ENCODE measurements at places on chromosomes 3 and 15.

- no peak for DNase-seq
These were observed 37.4 kb upstream of the PCSK6 start for GRCh38 chr15:101526890-101527289.

DNA sequence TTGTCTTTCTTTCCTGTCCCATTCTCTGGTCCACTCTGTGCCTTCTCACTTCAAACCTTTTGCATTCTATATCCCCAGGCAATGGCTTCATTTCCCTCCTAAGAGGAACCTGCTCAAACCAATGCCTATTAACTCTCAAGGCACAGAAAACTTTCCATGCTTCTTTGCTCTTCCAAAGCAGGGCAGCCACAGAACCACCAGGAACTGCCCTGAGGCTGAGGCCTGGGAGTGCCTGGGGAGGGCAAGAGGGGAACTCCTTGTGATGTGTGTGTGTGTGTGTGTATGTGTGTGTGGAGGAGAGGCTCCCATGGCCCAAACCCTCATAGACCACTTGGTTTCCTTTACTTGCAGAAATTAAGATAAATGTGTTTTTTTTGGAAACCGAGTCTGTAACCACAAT, 14.1 kb upstream of the PGPEP1L start:
- no peak for DNase-seq

- DNase-seq, result no peak
These were observed 50.3 kb upstream of the ATG7 start for GRCh38 chr3:11221818-11222415.

GRCh38 chr3:50568947-50569749, at the start of gene HEMK1:
Gene HEMK1 (plus strand): TSS chr3:50569522. CDS start chr3:50571105, 1,583 bp downstream.
- DNase-seq, result peak; percentile 96

GRCh38 chr15:74396445-74397238, 29.2 kb upstream of the CYP11A1 start:
- no peak for DNase-seq

- no peak for DNase-seq
These were observed 101.4 kb downstream of the FNDC3B start for GRCh38 chr3:172140499-172141391.

DNA sequence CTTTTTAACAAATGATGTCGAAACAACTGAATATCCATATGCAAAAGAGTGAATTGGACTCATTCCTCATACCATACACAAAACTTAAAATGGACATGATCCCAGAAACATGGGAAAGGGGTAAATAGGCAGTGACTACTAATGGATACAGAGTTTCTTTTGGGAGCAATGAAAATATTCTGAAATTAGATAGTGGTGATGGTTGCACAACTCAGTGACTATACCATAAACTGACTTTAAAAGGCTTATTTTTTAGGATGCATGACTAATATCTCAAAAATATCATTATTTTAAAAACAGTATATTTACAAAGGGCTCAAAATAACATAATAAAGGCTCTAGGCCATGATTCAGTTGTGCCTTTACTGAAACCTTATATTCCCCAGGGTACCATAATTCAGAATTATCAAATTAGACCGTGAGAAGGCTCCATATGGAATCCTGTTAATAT, 16.3 kb upstream of the ATP13A3 start:
- no peak for DNase-seq

DNA sequence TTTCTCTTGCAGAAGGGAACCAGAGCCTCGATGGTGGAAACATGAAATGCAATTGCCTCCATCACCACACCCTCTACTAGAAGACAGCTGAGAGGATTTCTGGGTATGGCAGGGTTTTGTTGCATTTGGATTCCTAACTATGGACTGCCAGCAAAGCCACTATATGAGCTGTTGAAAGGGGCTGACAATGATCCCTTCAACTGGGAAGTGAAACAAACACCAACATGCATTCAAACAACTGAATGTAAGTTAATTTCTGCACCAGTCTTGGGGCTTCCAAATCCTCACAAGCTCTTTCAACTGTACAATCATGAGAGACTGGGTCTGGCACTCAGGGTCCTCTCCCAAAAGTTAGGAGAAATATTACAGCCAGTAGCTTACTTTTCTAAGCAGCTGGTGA, 116.7 kb upstream of the PLCL2 start:
- no peak for DNase-seq

DNA sequence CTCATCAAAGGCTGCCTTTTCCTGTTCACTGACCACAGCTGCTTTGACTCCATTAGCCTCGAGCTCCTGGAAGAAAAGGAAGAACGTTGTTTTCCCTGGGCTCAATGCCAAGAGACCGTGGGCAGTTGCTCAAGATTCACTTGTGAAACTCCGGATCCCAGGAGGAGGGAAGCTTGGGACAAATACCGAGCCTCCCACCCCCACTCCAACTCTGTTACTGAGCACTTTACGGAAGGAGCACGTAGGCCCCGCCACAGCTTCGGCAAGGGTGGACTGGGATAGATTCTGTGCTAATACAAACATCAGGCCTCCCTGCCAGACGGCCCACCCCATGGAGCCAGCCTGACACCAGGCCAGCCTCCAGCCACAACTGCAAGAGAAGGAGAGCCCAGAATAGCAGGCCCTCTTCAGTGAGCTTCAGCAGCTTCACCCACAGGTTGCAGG, 10.8 kb upstream of the FANCD2 start:
- no peak for DNase-seq

DNA sequence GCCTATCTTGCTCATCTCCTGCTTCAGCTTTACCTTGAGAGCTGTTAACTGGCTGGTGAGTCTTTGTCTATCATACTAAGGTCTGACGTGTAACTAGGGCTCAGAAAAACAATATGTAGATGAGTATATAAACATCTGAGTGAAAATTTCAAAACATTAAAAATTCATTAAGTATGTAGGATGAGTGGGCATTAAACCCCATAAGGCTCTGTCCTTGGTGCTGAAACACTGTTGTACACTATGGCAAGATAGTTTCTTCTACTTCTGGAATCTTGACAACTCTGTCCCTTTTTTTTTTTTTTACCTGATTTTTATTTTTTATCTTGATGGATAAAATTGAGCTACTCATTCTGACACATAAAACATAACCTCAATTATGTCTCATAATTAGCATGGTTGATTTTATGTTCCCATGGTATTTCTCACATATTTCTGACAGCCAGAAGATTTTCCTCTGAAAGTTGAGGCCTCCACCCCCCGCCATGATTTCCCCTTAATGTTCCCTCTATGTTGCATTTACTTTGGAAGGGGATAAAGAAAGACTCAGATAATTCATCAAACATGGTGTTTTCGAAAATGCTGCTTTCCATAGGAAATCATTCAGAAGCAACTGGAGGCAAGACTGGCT, 54.3 kb downstream of the DGKG start:
- no peak for DNase-seq

- DNase-seq, result no peak
These were observed 133.6 kb downstream of the CD47 start for GRCh38 chr3:107956991-107957900.

- DNase-seq, result no peak
These were observed 246.0 kb downstream of the WNT5A start for GRCh38 chr3:55241098-55241497.

DNA sequence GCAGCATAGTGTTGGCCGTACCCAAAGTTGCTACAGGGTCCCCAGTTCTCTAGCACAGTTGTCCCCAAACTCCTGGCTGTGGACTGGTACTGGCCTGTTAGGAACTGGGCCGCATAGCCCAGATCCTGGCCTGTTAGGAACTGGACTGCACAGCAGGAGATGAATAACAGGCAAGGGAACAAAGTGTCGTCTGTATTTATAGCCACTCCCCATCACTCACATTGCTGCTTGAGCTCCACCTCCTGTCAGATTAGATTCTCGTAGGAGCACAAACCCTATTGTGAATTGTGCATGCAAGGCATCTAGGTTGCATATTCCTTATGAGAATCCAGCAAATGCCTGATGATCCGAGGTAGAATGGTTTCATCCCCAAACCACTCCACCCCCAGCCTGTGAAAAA, 604.0 kb upstream of the LMCD1 start:
- no peak for DNase-seq

DNA sequence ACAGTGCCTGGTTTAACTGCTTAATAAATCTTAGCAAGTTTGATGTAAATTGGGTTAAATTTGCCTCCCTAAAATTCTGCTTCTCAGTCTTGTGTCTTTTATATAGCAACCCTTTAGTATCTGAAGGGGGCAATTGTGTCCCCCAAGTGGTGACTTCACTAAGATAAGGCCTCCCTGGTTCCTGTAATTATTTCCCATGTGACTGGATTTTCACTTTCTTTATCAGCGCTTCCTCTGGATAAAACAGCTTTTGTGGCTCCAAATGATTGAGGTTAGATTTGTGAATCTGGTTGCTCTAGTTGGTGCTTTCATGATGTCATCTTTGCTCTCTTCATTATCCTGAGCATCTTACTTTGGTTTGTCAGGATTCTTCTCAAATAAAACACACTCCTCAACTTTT, 334.3 kb upstream of the CTDSPL start:
- no peak for DNase-seq

DNA sequence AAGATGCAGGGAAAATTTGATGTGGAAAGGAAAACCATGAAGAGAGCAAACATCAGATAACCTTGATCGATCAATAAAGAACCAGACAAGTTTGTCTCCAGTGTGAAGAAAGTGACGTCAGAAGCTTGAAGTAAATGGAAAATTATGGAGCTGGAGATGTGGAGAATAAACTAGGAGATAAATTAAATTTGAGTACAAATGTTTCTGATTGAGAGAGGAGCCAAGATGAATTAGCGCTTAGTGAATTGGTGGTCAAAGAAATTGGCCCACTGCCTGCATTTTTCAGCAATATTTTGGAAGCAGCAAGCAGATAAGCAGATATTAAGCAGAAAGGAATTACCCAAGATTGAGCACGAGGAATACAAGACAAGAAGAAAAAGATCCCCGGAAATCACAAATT, 567.3 kb upstream of the ZNF385D start:
- DNase-seq, result no peak

- DNase-seq, result no peak
These were observed 3.7 kb upstream of the ZNF609 start for GRCh38 chr15:64456634-64457108.

DNA sequence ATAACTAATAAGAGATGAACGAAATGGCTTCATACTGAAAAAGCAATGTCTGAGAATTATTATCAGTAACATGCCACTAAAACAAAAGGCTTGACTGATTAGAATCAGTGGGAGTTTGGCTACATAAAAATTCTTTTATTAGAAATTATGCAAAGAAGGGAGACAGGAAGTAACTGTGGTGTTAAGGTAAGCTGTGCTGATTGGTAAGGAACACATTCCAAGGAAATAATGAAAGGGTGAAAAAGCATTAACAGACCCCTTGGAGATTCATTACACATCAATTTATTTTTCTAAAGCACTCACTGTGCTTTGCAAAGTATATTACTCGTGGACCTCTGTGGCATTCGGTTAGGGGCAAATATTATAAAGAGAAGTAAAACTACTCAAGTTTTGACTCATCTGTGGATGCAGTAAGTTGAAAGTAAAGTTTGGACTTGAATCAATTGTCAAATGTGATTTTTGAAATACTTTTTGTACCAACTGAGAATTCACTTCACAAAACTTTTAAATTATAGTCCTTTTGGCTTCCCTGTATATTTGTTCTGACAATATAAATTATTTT, 176.1 kb upstream of the ZPLD1 start:
- DNase-seq, result no peak

- no peak for DNase-seq
These were observed 702.9 kb upstream of the NAALADL2 start for GRCh38 chr3:174156200-174156599.

DNA sequence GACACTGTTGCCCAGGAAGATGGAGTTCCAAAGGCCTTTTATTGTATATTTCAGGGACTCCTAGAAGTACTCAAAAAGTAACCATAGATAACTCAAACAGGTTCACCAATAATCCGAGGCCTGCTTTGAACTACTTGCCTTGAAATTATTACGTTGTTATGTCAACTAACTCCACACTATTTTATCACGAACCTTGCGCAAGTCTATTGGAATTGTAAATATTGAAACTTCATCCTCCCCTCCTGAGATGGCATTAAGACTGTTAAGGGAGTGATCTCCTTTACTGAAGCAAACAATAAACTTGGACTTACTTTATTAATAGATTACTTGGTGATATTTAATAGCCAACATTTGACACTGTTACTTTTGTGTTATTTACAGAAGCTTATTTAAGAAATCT, 199.6 kb upstream of the GADL1 start:
- no peak for DNase-seq

- DNase-seq, result no peak
These were observed 74.0 kb downstream of the HERC1 start for GRCh38 chr15:63759752-63760151.

DNA sequence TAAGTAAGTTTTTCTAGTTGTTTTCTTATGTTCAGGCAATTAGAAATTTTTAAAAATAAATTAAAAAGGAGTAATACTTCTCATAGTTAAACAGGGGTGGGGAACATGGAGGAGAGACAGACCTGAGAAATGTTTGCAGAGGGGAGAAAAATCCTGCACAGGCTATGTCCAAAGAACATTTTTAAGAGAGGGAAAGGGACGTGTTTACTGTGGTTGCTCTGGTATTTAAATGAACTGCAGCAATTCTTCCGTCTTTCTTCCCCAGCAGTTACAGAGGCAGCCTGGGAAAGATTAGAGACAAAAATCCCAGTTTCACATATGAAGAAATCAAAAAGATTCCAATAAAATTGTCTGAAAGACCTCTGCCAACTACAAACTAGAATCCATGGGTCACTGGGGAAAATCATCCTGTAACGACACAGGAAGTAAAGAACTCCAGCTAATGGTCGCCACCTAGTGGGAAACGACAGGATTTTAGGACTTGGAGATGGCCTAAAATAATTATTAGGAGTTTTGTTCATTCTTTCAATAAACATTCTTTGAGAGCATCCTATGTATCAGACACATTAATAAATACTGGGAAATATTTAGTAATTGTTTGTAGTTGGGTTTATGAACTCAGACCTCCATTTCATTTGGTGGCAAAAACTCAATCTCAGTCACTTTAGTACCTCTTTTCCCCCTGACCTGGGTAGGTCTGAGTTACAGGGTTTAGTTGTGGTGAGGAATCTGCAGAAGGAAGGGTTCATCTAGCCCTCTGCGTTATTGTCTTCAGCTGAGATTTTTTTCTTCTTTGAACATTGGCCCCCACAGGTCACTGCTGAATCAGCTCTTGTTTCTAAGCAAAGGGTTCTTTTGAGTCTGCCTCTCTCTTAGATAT, 69.9 kb upstream of the GOLIM4 start:
- DNase-seq, result peak; percentile 10

DNA sequence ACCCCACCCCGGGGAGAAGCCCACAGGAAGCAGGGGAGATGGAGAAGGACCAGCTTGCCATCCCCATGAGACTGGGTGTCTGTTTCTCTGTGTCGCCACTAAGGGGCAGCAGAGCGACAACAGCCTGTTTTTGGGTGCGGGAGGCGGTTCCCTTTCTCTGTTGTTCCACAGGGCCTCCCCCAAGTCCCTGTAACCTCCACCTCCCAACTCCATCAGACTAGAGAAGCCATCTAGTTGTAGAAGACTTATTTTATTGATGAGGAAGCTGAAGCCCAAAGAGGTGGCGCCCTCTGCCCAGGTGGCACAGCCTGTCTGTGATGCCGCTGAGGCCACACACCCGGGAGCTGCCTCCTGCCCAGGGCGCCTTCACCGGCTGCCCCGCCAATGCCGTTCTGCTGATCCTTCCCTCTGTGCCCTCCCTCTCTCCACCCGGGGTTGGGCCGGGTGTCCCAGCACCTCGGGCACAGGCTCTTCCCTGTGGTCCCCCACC, 3.9 kb upstream of the CCDC9B start:
- peak; percentile 60 for DNase-seq

All from activated T-cell treated with anti-CD3 and anti-CD28 coated beads for 48 hours (primary cell).